Activated naive CD4-positive, alpha-beta T cell treated with anti-CD3 and anti-CD28 coated beads, Interleukin-2, amount 10 ng/mL, durations not matched to agents 7 days and 5 days (primary cell): ENCODE measurements at places on chromosomes 4 and X.

- no peak for DNase-seq
Observed at GRCh38 chrX:6225911-6226595, 2.6 kb downstream of the NLGN4X start.

DNA sequence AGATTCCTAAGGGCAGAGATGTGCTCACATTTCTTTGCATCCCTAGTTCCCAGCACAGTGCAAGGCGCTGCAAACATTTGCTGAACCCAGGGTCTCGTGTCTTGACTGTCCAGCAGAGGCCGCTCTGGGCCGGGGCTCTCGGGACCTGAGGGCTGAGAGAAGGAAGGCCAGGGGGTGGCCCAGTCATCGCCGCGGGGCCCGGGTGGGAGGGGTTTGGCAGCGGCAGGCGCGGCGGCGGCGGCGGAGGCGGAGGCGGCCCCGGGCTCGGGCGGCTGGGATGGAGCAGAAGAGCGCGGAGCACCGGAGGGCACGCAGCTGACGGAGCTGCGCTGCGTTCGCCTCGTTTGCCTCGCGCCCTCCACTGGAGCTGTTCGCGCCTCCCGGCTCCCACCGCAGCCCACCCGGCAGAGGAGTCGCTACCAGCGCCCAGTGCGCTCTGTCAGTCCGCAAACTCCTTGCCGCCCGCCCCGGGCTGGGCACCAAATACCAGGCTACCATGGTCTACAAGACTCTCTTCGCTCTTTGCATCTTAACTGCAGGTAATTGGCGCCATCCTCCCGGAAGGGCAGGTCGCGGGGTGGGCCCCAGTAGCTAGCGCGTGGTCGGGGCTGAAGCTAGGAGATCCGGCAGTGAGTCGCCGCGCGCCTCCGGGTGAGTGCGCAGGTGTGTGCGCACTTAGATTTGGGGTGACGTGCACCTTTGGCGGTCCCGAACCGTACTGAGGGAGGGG, at the start of gene PARM1:
Gene PARM1 (plus strand): TSS at position 285 of the 730 bp plus-strand sequence. CDS start 212 bp downstream, at position 497.
- peak; percentile 43 for DNase-seq

- DNase-seq = no peak
Observed at GRCh38 chrX:118948270-118948669, 26.1 kb upstream of the LONRF3 start.

DNA sequence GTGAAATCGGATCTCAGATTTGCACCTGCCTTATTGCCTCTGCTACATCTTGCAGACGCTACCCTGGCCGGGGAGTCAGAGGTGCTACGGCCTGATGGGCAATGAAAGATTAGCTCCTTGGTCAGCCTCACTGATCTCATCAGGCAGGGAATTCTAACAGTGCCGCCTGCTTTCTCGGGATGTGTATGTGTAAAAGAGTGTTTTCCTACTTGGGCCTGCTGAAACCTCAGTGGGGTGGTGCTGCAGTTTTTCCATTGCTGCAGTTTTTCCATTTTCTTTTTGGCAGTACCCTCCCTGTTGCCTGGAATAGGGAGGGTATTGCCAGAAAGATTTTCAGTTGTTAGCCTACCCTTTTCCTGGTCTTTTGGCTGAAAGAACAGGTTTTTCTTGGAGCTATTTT, 117.5 kb downstream of the CDKL5 start:
- no peak for DNase-seq

DNA sequence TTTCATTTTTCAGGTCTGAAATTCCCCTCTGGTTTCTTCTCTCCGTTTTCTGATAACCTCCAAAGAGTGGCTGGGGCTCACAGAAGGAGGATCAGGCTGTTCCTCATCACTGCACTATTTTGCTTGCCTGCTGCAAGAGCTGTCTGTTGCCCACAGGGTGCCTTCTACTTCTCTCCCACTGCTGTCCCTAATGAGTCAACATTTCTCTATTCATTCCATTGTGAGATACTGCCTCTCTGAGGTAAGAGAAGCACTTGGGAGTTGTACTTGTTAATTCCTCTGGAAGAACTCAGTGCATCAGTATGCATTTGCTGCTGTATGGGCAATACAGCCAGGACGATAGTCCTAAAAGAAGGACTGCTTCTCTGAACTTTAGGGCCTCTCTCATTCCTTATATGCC, 34.8 kb downstream of the CT47B1 start:
- DNase-seq = no peak

- DNase-seq = no peak
Observed at GRCh38 chr4:78298618-78299017, 241.5 kb downstream of the FRAS1 start.

DNA sequence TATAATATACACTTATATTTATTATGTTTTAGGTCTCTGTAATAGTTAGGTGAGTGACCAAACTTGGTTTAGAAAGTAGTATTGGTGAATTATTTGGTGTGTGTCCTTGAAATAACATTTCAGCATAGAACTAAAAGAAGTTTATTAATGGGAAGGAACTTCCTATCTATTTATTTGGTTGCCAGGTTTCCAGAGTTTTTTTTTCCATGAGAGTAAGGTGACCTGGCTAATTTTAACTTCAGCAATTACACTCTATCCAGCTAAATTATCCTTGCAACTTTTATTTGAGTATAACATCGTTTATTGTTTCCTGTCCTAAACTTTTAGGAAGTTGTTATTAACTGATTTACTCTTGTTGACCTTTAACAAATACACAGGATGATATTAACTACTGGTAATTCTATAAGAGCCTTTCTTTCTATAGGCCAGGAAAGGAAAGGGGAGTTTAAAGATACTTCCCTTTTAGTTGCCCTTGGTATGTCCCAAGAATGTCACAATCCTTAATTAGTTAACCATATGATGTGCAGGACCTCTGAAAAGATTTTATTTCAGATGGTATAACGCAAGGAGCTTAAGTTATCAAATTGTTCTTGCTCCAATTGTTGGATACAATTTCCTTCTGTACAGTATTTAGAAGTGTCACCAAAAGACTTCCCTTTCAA, 18.9 kb downstream of the PRDM8 start:
- DNase-seq = no peak

DNA sequence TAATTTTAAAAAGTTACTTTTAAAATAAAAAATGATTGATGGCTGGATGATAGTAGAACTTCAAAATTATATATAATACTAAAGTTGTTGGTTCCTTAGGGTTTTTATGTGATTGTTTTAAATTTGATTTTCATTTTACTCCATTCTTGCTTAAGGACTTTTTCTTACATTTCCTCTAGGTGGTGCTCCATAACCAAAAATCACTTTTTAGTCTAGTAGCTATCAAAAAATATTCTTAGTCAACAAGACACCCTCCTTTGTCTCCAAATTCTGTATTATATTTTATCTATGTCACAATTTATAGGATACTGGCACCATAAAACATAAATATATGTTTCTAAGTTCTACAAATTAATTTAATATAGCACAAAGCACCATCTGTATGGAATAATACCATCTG, 67.2 kb upstream of the BRWD3 start:
- no peak for DNase-seq

- peak; percentile 43 for DNase-seq
Observed at GRCh38 chrX:154719132-154719675, 31.7 kb downstream of the GAB3 start.

- no peak for DNase-seq
Observed at GRCh38 chrX:13357925-13358324, 38.1 kb upstream of the ATXN3L start.

DNA sequence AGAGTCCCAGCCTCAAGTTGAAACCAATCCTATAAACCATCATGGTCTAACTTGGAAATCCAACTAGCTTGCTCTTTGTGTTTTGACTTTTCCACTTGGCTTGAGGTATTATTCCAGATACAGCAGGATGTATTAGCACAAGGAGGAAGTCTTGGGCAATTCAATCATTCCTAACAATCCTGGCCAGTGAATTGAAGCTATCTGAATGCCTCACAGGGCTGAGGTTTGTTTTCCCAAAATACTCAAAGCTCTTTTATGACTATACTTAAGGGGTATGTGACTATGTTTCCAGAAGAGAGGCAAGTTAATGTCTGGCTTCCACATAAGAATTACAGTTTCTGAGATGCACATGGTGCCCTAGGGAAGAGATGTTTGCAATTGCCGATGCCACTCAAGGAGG, 66.8 kb upstream of the SH3RF1 start:
- no peak for DNase-seq

DNA sequence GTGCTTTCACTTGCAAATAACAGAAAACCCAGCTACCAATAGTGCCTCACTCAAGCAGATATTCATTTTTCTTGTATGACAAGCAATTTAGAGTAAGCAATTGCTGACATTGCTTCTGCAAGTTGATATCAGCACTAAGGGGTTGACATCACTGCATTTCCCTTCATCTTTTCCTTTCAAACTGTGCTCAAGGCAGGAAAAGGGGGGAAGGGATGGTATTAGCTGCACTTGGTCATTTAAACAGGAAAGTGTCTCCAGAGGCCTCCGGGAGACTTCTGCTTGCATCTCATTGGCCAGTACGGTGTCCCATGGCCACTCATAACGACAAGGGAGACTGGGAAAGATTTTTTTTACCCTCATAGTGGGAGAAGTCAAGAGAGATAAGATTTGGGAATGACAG, 65.5 kb upstream of the FGG start:
- no peak for DNase-seq

DNA sequence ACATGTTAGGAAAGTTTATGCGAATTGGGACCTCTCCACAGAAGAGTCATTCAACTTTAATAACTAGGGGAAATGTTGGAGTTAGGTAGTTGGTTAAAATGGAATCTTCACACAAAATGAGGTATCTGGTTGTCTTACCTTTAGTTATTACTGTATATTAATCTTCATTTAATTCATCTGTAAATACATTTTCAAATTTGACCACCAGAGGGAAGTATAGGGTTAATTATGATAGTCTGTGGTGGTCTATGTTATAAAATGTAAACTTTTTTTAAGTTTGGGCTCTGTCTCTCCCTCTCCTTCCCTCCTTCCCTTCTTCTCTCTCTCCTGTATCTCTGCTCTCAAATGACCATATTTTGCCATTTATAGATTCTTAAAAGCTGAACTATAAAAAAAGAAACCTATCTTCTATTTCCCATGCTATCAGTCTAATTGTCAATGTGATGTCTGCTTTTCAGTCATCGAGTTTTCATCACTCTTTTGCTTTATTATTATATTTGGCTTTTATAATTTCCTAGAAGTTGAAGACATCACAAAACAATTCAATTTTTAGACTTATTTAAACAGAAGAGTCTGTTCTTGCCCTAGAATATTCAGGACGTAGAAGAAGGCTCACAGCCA, 49.8 kb downstream of the TMEM144 start:
- no peak for DNase-seq

- no peak for DNase-seq
Observed at GRCh38 chr4:105179539-105180401, 33.1 kb downstream of the TET2 start.

DNA sequence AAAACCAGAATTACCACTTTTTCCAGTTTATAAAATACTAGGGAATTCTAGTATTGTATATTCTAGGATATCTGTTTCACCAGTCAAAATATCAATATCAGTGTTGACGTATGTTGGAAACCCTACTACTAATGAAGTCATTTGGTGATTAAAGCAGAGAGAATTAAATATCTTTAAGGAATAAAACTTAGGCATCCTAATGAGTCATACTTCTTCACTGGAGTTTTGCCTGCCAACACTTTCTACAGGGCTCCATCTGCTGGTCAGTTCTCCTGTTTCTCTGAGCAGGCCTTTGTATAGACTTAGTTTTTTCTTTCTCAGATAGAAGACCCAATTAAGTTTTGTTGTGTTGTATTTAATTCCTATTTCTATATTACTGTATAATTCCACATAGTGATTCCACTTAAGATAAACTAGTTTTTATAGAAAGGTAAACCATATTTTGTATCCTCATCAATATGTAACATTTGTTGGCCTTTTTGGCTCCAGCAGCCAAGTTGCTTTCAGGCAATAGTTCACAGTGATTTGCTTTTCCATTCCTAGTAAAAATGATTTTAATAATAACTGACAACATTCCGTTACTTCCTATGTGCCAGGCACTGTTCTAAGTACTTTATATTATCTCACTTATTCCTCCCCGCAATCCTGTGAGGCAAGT, 3.5 kb downstream of the AP1AR start:
- peak; percentile 71 for DNase-seq

GRCh38 chr4:14583331-14583730, 418.9 kb upstream of the CPEB2 start:
- DNase-seq = no peak

DNA sequence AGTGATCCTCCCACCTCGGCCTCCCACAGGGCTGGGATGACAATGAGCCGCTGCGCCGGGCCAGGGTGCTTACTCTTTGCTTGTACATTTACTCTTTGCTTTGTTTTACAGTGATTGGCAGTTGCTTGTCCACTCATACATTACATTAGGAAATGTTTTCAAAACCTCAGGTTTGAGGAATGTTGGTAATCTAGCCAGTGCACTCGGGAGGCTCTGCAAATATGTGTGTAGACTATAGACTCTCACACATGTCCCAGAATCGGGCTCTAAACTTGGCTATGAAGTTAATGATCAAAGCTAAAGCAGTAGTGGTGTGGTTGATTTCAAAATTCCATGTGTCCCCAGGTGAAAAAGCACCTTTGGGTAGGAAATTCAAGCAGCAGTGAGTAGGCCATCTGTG, 20.5 kb downstream of the TRMT44 start:
- no peak for DNase-seq

DNA sequence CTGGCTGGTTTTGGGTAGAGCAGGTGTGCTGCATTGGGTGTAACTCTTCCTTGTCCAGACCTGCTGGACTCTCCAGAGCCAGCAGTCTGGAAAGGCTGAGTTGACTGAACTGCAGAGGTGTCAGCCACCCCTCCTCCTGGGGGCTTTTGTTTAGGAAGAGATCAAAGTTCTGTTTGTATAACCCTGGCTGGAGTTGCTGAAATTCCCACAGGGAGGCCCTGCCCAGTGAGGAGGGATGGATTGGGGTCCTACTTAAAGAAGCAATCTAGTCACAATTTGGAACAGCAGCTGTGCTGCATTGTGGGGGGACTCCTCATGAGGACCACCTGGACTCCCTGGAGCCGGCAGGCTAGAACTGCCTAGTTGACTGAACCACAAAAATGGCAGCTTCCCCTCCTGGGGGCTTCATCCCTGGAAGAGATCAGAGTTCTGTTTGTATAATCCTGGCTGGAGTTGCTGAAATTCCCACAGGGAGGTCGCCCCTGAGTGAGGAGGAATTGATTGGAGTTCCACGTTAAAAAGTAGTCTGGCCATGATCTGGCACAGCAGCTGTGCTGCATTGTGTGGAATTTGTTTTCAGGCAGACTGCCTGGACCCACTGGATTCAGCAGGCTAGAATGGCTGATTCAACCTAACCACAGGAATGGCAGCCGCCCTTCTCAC, 264.9 kb upstream of the ZC4H2 start:
- DNase-seq = no peak
